CD4-positive, alpha-beta T cell treated with Interleukin-4 for 4 hours (primary cell): ENCODE measurements at places on chromosomes 12 and 14.

- no peak for DNase-seq
Observed at GRCh38 chr12:6375269-6376078, at the start of gene SCNN1A. Gene SCNN1A (minus strand): TSS chr12:6375563. CDS start chr12:6374783, 780 bp downstream.

DNA sequence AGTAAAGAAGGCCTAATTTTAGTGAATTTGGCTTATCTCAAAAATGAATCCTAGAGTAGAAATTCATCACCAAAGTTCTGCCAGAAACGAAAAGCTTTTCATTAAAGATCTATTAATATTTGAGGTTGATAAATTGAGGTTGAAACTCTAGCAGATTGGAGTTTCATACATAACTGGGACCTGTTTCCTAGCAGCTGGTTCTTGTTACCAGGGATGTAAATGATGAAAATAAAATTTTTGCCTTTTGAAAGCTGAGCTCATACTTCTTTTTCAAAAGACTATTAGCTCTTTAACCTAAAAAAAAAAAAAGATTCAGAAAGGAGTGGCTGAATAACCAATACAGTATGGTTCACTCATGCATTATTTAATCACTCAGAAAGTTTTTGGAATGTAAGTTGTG is 98.3 kb downstream of the PTGER2 start:
- DNase-seq = no peak

DNA sequence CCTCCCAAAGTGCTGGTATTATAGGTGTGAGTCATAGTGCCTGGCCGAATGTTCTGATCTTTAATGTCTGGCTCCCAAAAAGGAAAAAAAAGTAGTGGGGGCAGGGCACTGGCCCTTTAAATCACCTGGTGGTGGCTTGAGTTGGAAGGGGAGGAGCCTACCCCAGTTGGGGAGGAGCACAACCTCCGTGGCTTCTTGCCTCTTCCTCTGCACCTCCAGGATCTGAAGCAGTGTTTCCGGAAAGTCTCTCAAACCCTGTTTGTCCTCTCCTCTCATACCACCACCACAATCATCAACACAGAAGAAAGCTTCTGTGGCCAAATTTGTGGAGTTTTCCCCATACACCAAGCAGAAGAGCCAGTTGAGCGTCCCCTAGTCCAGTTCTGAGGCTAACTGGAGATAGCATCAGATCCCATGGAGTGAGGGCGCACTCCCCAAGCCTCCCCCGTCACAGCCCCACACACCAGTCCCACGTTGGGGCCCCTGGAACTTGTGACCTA is 24.3 kb upstream of the RCOR1 start:
- DNase-seq = peak; percentile 36

DNA sequence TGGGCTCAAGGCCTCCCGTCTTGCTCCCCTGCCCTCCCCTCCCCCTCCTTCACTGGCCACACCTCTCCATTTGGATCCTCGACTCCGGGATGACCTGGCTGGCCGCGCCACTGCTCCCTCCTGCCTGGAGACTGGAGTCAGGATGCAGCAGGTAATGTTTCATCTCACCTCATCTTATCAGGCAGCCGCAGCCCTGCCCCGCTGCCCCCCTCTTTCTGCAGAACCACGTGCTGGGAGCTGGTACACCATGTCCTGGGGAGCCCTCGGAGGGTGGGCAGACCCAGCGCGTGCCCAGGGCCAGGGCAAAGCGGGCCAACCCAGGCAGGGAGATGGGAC is 31.1 kb downstream of the BEGAIN start:
- no peak for DNase-seq

- DNase-seq = no peak
Observed at GRCh38 chr14:39028620-39029019, 74.4 kb downstream of the SEC23A start.

GRCh38 chr12:111296906-111297463 is 71.9 kb downstream of the PHETA1 start:
- no peak for DNase-seq
